ENCODE measurements at places on chromosomes 12 and 14.

- DNase-seq: no peak
These were observed 4.3 kb downstream of the OR4E1 start for GRCh38 chr14:21669284-21669683.

- DNase-seq: no peak
These were observed 7.2 kb downstream of the ANKS1B start for GRCh38 chr12:99977550-99977949.

- DNase-seq: no peak
These were observed 1031.3 kb downstream of the FSCB start for GRCh38 chr14:43475757-43476156.

- peak; percentile 27 for DNase-seq
These were observed 753 bp downstream of the CSRNP2 start for GRCh38 chr12:51082561-51083125.

- no peak for DNase-seq
These were observed 51.4 kb upstream of the TMTC2 start for GRCh38 chr12:82635263-82635662.

- DNase-seq: no peak
These were observed 765.2 kb downstream of the NOVA1 start for GRCh38 chr14:25832585-25832984.

DNA sequence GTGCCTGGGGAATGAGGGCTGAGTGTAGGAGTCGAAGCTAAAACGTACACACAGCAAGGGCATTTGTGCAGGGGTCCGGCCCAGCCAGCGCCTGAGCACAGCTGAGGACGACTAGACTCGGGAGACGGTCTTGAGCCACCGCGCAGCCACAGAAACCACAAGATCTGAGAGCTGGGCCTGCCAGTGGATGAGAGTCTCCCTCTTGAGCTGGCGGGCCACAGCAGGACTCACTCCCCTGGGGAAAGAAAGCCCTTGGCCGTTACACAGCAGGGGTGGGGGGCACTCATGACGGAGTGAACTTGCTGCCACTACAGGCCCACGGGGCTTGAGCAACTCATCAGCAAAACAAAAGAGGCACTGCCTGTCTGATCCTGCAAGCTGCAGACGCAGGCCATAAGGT, 23.0 kb downstream of the STX2 start:
- DNase-seq: no peak

DNA sequence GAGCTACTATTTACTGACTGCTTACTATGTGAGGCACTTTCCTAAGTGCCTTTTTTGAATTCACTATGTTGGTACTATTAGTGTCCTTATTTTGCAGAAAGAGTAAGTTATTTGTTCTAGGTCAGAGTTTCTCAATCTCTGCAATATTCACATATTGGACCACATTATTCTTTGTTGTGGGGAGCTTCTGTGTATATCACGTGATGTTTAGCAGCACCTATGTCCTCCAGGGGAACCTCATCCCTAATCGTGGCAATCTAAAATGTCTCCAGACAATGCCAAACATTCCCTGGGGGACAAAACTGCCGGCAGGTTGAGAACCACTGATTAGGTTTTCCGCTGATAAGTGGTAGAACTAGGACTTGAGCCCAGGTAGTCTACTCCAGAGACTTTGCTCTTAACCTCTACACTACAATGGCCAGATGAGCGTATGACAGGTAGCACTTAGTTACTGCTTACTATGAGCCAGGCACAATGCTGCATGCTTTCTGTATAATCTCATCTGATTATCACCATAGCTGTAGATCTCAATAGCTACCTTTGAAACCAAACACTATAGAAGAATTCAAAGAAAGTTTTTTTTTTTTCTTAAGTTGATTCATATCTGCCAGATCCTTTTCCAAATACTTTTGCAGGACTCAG, 38.9 kb downstream of the NELL2 start:
- no peak for DNase-seq

DNA sequence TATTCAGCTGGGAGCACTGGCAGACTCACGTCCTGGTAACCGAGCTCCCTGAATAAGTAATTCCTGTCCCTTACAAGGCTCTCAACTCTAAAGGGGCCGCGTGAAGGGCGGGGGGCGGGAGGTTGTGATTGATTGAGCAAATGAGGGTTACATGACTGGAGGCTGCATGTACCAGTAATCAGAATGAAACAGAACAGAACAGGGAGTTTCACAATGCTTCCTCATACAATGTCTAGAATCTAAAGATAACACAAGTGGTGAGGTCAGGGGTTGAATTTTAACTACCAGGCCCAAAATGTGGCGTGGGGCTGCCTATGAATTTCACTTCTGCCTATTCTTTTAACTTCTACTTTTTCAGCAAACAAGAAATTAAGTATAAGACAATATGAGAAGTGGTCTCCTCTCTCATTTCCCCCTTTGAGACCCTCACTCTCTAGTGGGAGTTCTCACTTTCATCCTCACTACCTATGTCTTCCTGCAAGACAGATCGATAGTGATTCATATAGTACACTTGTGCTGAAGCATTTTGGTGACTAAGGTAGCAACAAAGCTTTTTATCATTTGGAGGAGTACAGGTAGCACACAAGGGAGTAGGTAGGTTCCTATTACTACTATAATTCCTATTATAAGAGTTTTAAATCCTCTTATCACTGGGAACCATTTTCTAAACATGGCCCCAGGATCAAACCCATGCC, 239.8 kb downstream of the KTN1 start:
- DNase-seq: no peak

DNA sequence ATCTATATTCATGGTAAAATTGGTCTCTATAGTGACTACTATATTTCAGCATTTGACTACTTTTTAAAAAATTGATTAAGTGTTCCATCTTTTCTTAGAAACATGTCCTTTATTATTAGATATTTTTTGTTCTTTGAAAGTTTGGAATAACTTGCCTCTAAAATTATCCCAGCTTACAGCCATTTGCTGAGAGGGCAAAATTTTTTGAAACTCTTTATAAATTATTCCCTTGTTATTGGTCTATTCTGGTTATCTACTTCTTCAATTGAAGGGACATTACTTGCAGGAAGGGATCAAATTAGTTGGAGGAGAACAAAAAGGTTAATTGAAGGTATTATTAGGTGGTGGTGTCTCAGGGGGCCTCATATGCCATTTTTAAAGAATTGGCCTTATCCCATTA, 184.1 kb downstream of the TTC6 start:
- no peak for DNase-seq

DNA sequence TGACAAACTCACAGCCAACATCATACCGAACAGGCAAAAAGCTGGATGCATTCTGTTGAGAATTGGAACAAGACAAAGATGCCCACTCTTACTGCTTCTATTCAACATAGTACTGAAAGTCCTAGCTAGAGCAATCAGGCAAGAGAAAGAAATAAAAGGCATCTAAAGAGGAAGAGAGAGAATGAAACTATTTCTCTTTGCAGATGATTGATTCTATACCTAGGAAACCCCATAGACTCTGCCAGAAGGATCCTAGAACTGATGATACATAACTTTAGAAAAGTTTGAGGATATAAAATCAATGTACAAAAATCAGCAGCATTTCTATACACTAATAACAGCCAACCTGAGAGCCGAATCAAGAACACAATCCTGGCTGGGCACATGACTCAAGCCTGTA, 6.1 kb upstream of the ANO6 start:
- no peak for DNase-seq

- no peak for DNase-seq
These were observed 453.9 kb downstream of the FUT8 start for GRCh38 chr14:65866448-65866847.

- no peak for DNase-seq
These were observed 444.0 kb upstream of the FLRT2 start for GRCh38 chr14:85085981-85086380.

GRCh38 chr12:71567537-71567936, 96.1 kb downstream of the ZFC3H1 start:
- no peak for DNase-seq

All from bone marrow (tissue), 2 donors.